ENCODE measurements at places on chromosomes 7 and 10.

GRCh38 chr10:33461295-33461640 lies 126.8 kb upstream of the NRP1 start:
- no peak for DNase-seq

- no peak for DNase-seq
These were observed 425.4 kb downstream of the EXOC4 start for GRCh38 chr7:133678137-133678814.

DNA sequence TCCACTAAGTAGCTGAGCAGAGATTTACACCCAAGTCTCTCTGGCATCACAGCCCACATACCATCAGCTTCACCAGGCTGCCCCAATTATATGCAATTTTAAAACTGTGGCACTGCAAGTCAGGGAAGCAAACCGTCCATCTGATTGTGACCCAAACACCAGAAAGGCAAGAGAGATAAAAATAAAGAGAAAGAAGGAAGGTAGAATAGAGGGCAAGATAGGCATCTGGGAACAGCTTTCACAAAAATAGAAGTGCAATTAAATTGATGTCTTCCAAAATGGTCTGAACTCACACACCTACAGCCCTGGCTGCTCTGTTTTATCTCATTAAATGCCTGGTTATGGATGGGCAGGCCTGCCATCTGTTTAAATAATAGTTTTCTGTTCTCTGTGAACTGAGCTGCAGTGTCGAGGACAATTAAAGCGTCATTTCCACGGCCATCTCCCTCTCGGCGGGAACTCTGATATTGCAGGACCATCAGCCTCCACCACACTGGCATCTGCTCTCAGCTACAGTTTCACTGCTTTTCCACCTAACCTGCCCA lies 509.1 kb downstream of the INHBA start:
- no peak for DNase-seq

DNA sequence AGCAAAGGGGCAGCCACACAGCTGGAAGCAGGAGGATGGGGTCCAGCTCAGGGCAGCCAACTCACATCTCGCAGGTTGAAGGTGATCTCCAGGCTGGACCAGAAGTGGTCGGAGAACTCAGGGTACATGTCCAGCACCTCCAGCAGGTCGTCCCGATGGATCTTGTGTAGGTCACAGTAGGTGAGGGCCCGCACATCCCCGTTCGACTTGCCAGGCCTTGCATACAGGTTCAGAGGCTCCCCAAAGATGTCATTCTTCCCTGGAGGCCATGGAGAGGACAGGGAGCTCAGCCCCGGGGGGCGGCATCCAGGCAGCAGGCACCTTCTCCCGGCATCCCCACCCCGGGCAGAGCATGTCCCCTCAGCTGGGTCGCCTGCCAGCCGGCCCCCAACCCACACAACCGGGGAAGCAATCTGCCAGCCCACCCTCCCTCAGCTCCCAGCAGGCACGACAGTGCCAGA lies 29.3 kb downstream of the KCNH2 start:
- DNase-seq: no peak

DNA sequence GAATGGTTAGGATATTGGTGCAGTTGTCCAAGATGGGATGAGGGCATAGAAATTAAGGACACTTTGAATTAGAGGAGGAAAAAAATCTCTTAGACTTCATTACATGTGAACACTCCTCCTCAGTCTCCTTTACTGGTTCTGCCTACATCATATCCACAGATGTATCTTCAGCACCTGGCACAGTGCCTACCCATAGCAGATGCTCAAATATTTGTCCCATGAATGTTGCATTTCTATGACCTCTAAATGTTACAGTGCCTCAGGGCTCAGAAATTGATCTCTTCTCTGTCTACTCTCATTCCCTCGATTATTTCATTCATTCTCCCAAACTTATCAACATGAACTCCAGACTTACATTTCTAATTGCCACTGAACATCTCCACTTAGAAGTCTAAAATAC lies 17.1 kb downstream of the CNNM1 start:
- no peak for DNase-seq

- DNase-seq: peak; percentile 10
These were observed 31.3 kb upstream of the ZNF273 start for GRCh38 chr7:64871761-64872160.

DNA sequence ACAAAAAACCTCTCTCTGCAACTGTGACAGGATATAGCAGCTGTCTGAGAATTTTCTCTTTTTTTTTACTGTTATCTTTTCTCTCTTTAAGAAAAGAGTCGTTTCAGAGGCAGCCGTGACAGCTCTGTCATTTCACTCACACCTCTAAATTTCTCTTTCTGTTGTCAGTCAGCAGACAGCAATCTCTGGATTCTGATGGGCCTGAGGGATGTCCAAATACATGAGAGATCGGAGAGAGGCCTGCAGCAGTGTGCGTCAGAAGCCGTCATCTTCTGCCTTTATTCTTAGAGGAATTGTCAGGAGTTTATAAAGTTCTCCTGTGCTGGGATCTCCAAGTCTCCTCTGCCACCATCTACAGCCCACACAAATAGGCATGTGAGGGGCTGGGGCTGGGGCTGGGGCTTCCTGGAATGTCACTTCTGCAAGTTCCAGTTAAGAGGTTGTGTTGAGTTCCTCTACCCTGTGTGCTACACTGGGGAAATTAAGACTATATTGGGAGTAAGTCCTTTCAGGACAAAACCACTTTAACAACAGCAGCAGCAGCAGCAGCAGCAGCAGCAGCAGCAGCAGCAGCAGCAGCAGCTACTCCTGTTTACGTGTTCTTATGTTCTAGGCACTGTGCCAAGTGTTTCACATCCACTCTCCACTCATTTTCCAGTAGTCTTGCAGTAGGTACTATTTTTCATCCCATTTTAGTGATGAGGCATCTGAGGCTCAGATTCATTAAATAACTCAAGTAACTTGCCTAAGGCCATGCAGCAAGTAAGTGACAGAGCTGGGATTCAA lies 541.3 kb downstream of the LRMDA start:
- no peak for DNase-seq

DNA sequence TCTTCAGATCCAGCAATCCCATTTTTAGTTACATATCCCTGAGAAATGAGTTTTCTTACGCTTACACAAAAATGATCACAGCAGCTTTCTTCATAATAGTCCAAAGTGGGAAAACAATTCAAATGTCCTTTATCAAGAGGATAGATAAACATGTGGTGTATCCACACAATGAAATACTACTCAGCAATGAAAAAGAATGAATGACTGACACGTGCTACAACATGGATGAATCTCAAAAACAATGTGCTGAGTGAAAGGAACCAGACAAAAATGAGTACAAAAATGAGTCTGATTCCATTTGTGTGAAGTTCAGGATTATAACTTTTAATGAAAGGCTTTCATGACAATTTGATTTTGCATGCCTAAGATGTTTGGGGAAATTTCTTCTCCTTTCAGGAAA lies 139.1 kb downstream of the WNT2 start:
- DNase-seq: no peak

DNA sequence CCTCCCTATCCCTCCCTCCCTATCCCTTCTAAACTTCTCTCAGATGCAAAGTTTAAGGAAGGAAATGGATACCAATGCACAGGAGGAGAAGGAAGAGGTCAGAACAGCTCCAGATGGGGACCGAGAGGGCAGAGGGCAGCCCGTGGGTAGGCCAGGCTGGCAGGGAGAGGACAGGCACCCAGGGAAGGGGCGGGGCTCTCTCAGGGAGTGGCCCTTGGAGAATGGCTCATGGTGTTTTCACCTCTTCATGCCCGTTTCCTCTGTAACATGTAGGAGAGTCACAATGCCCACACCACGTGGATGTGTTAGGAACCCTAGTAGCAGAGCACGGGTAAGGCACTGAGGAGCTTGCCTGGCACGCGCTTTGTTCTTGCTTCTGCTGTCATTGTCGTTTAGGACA lies 264.5 kb downstream of the CELF2 start:
- no peak for DNase-seq

- peak; percentile 42 for DNase-seq
These were observed 64.9 kb downstream of the STEAP1B start for GRCh38 chr7:22435105-22435504.

DNA sequence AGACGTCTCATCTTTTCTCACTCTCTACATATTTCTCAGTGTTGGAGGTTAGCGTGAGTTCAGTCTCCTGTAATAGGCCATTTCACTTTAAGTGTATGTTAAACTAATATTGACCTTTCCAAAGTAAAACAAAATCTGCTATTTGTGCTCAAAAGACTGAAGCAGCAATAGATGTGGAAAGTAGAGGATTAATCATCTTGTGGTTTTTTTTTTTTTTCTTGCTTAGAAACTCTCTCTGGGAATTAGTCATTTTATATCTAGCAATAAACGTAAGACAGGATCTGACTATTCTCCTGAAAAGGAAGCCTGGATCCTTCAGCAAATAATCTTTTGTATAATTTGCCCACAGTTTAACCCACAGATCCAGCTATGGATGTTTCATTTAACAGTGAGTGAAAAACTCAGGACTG lies 81.7 kb downstream of the NRP1 start:
- no peak for DNase-seq

GRCh38 chr7:66150471-66150870 lies 35.8 kb downstream of the CRCP start:
- no peak for DNase-seq

DNA sequence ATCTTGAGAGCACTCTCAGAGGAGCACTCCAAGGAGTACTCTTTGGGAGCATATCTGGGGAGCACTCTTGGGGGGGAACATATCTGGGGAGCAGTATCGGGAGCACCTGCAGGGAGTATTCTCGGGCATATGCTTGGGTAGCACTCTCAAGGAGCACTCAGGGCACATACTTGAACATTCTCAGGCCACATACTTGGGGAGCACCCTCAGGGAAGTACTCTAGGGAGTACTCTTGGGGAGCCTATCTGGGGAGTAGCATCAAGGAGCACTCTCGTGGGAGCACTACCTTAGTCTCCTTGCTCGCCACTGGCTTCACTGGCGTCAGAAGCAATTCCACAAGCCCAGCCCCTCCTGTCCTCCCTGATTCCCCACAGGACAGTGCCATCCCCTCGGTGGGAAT lies 31.5 kb upstream of the TNRC18 start:
- no peak for DNase-seq

DNA sequence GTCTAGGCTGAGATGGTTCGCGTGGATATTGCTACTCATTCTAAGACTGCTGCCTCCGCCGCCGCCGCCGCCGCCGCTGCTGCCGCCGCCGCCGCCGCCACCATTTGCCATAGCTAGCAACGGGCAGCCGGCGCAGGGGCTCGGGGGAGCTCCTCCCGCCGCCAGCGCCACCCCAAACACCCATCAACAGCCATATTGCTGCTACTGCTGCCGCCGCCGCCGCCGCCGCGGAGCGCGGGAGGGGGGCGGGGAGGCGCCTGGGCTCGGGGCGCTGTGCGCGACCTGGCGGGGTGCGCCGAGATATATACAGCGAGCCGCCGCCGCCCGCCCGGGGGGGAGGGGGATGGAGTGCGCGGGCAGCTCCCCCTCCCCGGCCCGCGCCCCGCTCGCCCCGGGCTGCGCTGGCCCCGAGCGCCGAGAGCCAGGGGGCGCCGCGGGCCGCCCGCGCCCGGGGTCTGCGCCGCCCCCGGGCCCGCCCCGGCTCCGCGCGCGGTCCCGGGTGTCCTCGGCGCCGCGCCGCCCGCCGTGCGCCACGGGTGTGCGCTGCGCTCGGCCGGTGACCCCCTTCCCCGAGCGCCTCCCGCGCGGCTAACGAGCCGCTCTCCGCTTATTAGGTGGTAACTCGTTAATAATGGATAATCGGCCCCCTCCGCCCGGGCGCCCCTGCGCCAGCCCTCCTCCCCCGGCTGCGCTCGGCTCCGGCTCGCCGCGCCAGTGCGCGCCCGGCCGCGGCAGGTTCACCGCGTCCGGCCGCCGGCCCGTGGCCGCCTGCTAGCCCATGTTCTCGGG lies at the start of gene KCNMA1:
Gene KCNMA1 (minus strand): TSS at position 277 of the 789 bp plus-strand sequence.
- no peak for DNase-seq

DNA sequence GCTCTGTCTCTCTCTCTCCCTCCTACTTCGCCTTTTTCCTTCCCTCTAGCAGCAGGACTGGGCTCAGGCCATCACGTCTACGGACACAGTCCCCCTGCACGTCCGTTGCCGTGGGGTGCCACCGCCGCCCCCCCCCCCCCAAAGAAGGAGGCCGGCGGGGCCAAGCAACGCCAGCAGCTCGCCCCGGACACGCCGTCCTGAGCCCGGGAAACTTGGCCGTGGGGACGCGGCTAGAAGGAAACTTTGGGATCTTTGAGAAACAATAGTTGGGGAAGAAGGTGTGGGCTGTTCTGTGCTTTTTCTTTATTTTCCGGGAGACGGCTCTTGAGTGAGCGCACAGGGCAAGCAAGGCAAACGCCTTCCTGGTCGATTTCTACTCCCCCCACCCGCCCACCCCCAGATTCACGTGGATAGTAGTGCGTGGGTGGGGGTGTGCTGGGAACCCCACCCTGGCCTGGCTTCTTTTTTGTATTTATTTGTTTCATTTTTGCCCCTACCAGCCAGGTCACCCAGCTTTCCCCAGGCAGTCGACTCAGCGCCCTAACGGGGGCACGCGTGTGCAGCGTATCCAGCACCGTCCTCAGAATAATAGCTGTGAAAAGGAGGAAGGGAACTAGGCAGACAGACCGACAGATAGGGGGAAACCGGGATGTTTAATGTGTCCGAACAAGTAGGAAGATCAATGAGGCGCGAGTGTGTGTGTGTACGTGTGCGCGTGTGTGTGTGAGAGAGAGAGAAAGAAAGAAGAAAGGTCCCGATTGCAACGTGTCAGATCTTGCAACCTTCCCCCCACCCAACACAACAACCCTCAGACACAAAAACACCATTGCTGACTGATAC lies 1.4 kb downstream of the MXI1 start:
- peak; percentile 51 for DNase-seq

DNA sequence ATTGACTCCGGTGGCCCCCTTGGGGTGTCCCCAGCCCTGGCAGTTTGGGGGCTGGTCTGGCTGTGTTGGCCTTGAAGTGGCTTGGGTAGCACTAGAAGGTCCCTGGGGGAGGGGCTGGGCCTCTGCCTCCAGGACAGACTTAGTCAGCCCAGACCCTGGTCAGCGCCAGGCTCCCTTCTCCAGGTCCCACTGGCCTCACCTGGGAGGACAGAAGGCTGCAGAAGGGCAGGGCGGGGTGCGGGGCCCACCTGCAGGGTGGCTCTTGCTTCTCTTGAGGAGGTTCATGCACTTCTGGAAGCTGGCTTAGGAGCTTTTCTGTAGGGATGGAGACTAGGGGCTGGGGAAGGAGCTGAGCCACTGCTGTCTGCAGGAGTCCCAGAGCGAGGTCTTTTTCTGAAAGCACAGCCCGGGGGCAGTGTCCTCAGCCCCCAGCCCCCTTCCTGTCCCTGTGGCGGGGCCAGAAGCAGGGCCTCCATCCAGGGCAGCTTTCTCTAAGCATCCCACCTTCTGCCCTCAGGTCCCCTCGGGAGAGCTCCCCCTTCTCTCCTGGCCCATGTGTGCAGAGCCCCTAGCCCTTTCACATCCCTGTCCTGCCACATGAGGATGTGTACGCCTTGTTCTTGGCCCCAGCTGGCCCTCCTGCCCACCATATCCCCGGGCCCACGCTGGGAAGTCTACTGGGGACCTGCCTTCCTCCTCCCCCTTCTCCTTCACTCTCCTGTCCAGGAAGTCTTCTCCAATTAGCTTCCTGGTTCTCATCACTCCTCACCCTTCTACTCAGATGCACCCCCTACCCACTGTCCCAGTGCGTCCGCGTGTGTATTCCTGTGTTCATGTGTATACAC lies 11.0 kb downstream of the TBATA start:
- DNase-seq: peak; percentile 17

GRCh38 chr10:42488416-42488815 lies 150.0 kb downstream of the ZNF33B start:
- DNase-seq: no peak

GRCh38 chr10:3879073-3879472 lies 94.1 kb upstream of the KLF6 start:
- DNase-seq: no peak
